ENCODE measurements at places on chromosomes 2 and 18. TPM values are rescaled to one million over a fixed set of nuclear protein-coding genes. Genes with fewer than 3 reads are reported as not detected.

GRCh38 chr2:191631754-191632153, 46.2 kb upstream of the NABP1 start:
- no peak for DNase-seq

DNA sequence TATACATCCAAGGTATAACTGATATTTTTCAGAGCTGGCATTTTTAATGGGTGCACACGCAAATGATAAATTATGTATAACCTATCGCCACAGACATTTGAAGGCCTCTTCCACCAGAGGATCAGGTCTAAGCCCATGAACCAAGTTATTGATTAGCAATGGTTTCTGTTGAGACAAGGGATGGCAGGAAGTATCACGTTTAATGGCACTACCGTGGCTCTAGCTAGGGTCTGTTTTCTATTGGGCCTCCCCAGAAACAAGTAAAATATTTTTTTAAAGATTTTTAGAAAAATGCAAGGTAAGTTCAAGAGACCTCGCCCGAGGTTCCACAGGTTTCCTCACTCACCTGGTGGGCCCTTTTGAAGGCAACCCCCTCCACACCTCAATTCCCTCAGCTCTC, 667 bp downstream of the GFPT1 start:
- DNase-seq, result no peak

Gene CFAP65
- total RNA-seq, result not detected

Gene LDLRAD4
- total RNA-seq, result 51.9 TPM
